ENCODE measurements at places on chromosomes 12 and 14.

DNA sequence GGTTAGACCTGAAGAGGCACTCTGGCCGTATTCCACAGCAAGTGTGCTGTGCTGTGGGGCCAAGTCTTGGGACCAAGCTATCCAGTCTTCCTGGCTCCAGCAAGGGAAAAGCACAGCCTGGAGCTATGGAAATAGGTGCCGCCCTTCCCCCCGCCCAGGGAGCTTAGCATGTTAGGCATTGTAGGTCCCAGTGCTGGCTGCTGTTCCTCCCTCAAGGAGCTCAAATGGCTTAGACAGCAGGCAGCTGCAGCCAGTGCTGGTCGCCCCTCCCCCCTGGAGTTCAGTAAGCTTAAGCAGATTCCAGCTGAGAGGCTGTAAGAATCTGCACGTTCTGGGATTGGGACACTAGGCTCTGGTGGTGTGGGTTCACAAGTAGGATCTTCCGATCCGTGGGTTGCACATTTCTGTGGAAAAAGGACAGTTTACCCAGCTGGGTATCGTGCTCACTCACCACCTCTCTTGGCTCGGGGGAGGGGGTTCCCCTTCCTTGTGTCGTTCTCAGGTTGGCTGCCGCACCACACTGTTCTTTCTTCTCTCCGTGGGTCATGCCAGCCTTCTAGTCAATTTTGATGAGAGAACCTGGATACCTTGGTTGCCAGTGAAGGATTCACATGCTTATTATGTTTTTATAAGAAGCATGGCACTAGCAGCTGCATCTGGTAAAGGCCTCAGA lies 127.3 kb downstream of the CNTN1 start:
- no peak for DNase-seq

DNA sequence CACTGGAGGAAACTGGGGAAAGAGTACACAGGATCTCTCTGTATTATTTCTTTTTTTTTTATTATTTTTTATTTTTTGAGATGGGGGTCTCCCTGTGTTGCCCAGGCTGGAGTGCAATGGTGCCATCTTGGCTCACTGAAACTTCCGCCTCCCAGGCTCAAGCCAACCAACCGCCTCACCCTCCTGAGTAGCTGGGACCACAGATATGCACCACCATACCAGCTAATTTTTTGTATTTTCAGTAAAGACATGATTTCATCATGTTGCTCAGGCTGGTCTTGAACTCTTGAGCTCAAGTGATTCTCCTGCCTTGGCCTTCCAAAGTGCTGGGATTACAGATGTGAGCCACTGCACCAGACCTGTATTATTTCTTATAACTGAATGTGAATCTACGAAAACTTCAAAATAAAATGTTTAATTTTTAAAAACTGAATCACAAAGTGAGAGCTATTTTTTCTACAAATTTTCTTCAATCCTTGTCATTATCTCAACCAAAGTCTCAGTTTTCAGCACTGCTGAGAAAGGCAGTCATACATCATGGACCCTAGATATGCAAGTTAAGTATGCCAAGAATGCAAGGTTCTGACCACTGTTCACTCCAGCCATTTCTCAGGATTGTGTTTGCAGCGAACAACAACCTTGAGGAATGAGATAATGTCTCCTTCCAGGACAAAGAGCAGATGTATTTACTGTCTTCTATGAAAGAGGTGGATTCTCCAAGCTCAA lies 2.4 kb downstream of the EAPP start:
- DNase-seq = no peak

DNA sequence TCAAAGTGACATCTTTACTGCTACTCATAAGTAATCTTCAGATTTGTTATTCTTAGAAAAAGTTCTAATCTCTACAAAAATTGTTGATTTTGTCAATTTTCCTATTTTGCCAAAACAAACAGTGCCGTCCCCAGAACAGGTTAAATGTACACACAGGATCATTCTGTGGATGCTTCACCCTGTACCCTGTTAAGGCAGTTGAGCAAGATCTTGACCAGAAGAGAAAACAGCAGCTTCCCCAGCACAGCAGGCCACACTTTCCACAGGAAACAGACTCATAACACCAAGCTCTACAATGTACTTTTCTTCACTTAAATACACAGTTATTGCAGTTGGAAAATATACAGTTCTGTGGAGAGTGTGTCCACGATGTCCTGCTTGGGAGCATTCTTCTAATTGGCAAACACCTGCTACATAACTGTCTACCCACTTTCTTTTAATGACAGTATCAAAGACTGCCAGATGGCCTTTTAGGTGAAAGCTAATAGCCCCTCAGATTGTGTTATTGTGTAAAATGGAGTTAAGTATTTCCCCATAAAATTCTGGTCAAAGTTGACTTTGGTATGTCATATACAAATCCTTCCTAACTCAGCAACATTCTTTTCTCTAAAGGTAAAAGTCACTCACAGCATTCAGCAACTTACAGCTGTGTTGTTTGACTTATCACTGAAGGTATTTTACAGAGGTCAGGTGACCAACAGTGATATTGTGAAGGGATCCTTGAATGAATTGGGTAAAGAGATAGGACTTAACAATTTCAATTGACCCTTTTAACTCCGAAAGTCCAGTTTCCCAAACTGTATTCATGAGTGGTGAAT lies 77.0 kb downstream of the SEC23A start:
- DNase-seq = peak; percentile 7

DNA sequence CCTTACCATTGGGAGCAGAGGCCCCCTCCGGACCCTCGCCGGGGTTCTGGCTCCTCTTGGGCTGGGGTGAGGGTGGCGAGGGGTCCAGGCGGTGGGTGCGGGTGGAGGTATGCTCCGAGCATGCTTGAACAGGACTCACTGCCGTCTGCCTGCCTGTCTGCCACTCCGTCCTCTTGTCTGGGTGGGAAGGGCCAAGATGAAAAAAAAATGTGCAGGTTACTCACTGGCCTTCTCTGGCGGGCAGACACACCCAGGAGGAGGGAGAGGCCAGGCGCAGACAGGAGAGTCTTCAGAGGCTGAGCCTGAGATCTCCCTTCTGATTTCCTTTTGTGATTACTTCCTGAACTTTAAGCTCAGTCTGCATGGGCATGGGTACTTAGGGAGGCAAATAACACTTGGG lies 76.1 kb downstream of the STON2 start:
- DNase-seq = peak; percentile 57

- DNase-seq = peak; percentile 55
These were observed 37.0 kb upstream of the FBXO33 start for GRCh38 chr14:39469094-39469710.

DNA sequence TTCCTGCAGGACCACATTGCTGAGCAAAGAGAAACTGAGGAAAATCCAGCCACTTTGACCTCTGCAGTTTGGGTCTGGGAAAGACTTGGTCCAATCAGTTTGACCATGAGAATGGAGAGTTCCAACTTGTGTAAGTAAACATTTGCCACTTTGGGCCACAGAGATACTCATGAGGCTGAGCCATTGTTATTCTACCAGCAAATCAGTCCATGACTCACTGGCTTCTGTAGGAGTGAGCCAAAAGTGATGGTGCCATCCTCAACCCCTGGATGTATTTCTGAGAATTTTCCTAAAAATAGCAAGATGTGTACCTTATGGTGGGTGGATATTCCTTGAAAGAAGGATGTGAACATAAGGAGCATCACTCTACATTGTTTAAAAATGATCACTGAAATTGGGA lies 192.9 kb upstream of the OR4E1 start:
- no peak for DNase-seq

DNA sequence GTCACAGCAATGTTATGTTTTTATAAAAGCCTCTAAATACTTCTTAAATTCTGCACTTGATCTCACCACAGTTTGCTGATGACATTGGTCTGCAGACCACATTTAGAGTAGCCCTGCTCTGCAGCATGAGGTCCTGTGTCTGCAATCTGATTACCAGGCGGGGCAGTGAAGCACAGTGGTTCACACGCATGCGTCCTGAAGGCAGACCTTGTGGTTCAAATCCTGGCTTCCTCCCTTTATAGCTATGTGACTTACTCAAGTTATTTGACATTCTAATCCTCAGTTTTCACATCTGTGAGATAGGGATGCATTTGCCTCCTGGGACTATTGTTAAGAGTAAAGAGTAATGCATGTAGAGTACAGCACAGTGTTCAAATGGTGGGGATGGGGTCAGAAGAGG lies 50.3 kb downstream of the BMAL2 start:
- DNase-seq = no peak

DNA sequence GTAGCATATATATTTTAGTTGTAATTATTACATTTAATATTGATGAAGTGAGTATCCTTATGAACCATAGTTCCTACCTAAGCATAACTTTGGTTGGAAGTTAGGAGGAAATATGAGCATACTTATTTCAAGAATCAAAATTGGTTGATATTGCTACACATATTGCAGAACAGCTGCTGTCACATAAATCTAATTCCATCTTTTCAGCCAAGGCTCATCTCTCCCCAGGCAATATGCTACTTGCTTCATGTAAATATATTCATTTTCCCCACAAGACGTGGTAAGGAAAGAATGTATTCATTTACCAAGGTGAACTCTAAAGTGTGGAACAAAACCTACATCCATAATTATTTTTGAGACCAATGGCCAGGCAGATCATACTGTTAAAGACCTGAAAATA lies 62.5 kb upstream of the HIF1A start:
- DNase-seq = no peak

DNA sequence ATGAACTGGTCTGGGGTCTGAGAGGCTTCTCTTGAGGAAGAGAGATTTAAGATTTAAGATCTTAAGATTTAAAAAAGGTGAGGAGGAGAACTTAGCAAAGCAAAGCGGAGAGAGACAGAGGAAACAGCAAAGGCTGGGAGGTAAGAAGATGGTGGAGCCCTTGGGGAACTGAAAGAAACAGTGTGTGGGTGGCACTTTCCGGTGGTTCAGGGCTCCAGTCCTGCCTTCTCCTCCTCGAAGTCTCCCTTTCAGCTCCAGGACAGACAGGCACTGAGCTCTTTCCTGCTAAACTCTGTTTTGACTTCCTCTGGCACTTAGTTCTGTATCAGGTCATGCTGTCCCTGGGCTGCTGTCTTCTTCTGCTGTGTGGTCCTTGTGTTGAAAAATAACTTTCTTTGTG lies 298.7 kb upstream of the SRRM4 start:
- no peak for DNase-seq

DNA sequence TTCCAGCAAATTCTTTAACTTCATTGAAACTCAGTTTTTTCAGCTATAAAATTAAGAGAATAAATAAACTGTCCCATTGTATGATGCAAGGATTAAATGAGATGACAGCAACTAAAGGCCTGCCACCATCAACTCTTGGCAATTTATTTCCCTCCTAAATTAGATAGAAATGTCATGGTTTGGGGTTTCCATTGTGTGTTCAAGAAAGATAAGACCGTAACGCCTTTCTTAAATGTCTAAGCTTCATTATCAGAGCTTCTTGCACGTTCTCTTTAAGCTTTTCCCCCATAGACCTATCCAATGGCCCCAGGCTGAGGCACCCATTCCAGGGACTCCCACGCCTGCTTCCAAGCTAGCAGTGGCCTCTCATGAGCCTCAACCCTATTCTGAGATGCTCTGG lies 281.9 kb downstream of the CACNA1C start:
- peak; percentile 89 for DNase-seq

- no peak for DNase-seq
These were observed 13.4 kb upstream of the CELA1 start for GRCh38 chr12:51359851-51360250.

DNA sequence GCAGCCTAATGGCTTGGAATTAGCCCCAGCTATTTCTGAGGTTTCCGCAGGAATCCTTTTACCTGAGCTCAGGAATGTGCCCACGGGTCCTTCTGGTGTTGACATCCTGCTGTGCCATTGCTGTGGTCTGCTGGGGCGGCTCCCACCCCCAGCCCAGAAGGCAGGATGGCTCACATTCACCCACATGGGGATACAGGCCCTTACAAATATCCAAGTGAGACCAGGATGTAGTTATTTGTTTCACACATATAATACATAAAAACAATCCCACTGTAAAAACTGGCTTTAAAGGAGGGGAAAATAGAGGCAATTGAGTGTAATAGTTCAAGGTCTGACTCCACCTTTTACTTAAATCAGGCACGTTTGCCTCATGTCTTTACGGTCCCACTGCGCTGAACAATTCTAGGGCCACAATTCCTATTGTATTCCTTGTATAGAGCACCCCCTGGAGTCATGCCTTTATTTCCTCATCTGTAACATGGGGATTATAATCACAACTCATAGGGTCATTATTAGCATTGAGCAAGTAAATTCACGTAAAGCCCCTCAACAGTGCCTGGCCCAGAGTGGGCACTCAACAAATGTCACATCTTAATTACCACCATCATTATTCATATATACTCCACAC lies 57.2 kb upstream of the FICD start:
- no peak for DNase-seq

DNA sequence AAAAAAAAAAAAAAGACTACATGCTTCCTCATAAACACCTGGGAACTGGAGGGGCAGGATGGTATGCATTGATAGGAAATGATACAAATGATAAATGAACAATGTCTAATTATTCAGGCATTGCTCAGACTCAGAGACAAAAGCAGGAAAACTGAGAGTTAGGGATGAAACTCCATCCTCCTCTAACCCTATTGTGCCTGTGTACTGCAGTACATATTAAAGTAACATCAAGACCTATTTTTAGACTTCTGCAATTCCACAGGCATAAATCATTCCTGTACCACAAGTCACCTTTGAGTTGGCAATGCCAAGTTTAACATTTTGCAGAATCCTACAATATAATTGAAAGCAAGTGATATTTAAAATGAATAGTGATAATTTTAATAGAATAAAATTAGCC lies 156.5 kb upstream of the USP15 start:
- no peak for DNase-seq

GRCh38 chr14:31059152-31059924 lies 33.2 kb upstream of the STRN3 start:
- peak; percentile 100 for DNase-seq

DNA sequence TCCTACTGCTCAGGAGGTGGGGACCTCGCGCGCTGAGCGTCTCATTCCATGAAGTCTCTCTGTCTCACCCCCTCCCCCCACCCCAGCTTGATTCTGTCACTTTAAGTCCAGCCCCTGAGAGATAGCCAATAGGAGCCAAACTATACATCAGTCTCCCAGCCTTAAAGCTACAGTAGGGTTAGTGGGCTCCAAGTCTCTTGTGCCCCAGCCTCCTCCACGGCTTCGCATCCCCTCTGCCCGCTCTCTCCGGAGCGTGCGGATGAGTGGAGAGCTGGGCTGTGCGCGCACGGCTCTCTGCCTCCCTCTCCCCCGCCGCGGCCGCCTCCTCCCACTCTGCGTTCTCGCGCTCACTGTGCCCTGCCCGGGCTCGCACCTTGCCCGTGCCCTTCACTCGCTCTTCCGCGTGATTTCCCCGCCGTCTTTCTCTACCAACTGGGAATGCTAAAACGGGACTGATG lies at the start of gene ESRRB:
TSS of gene ESRRB (plus strand) at position 191 of the 458 bp plus-strand sequence. CDS start at position 456, 265 bp downstream.
- peak; percentile 9 for DNase-seq

DNA sequence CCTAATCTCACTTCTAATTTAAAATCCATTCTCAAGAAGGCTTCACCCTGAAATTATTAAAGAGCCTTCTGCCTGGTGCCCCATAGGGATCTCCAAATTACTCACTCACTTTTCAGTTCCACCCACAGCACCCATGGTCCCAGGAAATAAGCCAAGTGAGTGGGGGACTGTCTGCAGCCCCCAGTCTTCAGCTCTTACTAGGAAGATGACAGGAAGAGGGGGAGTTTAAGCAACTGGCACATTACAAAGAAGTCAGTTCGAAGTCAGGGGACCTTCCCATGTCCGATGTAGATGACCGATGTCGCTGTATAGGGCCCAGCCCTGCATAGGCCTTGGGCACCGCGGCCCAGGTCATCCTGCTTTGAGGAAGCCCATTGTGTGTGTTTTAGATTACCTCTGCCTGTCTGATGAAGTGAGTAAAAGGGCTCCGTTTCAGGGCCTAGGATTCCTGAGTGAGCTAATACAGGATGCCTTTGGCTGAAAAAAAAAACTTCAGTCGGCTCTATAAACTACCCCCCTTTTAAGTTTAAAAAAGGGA lies 1.9 kb downstream of the ACTN1 start:
- DNase-seq = peak; percentile 27

- DNase-seq = peak; percentile 77
These were observed 3.3 kb downstream of the PPP1R3E start for GRCh38 chr14:23299211-23299957.

All from hematopoietic multipotent progenitor cell treated with erythropoietin and hydrocortisone succinate and interleukin-3 and kit ligand, for 6 days (in vitro differentiated cells).